ENCODE measurements at places on chromosomes 3 and 15.

DNA sequence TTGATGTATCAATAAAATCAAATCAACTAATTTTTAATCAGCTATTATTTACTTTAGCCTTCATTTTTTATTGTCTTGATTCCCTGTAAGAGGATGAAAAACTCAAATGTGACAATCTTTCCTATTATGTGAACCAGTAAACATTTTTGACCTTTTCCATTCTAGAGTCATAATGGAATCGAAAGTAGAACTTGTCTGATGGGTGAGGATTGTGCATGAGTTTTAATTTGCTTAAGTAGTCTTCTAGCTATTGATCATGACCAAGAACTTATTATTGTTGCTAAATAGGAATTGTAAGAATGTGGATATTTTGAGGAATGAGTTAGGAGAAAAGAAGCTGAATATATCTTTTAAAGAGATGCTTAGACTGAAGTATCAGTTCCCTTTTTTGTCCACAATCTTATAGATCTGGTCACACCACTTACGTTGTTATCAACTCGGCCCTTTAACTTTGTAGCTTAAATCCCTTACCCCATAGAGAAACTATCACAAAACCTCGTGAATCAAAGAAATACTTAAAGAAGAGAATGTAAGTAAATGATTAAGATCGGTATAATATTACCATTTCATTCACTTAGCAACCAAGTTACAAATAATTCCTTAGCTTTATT, 147.3 kb downstream of the TP63 start:
- no peak for DNase-seq

DNA sequence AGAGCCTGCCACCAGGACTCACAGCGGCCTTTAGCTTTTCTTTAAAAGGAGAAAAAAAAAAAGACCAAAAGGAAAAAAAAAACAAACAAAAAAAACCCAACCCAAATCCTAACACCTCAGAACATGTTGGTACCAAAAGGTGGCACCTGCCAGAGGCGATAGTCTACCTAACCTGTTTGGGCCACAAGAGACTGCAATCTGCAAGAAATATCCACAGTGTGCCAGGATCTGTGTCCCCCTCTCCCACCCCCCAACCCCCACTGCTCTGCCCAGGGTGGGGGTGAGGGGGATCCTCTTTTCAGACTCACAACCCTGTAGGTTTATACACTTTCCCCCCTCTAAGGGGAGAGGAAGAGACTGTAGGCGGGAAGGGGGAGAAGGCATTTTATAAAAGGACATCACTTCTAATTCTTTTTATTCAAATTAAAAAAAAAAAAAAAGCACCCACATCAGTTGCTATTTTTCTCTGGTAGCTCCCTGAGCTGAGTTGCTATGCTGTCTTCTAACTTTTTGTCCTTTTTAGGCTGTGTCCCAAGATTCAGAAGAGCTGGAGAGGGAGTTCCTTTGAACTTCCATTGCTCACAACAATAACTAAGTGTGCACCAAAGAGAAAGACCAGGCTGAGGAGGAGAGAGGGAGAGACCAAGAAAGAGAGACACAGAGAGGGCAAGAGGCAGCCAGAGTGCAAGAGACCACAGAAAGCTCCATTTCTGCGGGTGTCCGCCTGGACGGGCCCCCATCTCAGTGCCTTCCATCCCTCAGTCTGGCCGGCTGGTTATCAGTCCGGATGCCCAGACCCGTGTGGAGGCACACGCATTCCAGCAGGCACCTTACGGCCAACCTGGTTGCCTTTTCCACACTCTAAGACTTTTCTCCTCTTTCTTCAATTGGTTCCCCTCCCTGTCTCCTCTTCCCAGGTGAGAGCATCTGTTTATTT, 48.9 kb downstream of the TLE3 start:
- DNase-seq, result no peak

DNA sequence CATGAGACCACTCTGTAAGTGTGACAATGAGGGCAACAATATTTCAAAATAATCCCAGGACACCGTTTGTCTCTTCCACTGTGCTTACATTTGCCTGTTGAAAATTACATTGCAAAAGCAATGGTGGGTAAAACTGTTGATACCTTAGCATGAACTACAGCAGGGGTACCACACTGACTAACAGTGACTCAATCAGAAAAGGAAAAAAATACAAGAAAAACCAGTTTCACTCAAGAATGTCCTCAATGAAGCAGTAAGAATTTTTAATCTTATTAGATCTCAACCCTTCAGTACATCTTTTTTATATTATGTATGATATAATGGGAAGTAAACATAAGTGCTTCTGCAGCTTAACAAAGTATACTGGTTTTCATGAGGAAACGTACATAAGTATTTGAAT, 1.6 kb upstream of the CCDC54 start:
- no peak for DNase-seq

DNA sequence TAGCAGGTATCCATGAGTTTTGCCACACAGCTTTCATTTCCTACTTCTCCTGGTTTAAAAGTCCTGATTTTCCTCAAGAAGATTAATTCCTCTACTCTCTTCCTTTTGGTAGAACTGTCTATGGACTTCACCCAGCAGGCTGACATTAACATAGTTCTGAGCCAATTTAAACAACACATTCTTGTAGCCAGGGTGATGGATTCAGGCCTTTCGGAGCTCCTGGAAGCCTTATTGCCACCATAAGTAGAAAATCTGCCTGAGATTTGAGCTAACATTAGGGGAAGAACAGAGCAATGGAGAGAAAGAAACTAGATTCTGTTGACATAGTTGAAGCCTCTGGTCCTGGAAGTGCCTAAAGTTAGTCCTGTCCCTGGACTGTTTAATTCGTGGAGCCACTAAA, 449.8 kb downstream of the TAFA4 start:
- no peak for DNase-seq

GRCh38 chr3:192850451-192850981, 67.1 kb downstream of the MB21D2 start:
- DNase-seq, result no peak

- DNase-seq, result no peak
Measured at GRCh38 chr3:100682854-100683760, 26.2 kb upstream of the TFG start.

- DNase-seq, result no peak
Measured at GRCh38 chr3:111509308-111509707, 32.7 kb upstream of the CD96 start.

DNA sequence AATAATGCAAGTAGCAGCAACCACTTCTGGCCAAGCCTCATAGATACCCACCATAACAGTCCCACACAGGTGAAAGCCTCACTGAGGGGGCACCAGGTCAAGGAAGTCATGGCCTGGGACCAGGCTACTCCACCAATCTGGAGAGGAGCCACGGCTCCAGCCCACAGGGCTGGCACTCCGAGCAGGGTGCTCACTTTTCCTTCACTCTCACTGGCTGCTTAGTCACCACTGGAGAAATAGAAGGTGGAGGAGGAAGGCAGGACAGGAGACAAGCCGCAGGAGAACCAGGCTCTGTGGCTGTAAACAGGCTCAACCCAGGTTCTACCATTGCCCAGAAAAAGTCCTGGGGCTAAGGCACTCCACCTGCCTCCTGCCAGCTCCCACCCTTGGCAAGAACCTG, 1.2 kb downstream of the USP19 start:
- no peak for DNase-seq

DNA sequence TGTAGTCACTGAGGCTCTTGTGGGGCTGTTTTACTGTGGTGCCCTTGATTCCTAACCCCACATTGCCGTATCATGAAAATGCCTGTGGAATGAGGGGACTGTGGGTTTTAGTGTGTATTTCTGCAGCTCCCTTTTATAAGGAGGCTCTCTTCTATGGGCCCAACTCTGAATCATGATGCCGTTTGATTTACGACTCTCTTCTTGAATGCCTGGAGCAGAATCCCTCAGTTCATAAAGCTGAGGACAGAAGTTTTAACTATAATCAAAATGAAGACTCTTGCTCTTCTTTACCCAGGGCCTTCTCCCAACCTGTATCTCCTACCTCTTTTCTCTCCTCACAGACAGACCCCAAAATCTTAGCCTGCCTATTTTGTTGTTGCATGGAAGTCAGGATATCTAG, 109.5 kb downstream of the RARB start:
- DNase-seq, result no peak

- no peak for DNase-seq
Measured at GRCh38 chr3:44329946-44330345, 8.6 kb upstream of the TCAIM start.

DNA sequence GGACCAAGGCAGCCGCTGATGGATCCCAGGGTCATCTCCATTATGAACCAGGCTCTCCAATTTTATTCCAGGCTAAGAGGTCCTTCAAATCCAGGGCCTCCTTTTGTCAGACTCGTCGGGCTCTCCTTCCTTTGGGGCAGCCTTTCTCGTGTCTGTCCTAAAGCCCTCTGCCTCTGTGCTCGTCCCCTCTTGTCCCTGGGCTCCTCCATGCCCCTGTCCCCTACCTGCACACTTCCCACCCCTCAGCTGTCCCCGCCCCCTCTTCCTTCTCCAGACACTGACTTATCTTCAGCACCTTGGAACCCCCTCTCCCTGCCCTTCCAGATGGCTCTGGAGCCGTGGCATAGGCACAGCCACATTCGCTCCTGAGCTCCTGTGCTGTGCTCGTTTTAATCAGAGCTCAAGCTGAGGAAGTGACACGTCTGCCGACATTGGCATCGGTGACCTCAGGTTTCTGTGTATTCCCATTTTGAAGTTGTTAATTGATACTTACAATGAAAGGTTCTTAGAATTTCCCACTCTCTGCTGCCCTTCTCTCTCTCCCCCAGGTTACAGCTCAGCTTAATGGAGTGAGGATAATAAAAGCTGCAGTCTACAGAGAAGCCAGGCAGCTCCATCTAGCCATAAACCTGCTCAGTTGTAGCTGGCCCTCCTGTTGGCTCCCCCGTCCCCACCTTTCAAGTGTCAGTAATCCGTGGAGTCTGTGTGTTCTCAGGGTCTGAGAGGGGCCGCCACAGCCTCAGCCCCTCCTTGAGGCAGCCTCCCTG, 51.1 kb upstream of the SEC22A start:
- no peak for DNase-seq

GRCh38 chr3:46713898-46714552, 3.6 kb downstream of the PRSS50 start:
- no peak for DNase-seq

GRCh38 chr3:178341636-178342035, 194.6 kb upstream of the KCNMB2 start:
- DNase-seq, result no peak

DNA sequence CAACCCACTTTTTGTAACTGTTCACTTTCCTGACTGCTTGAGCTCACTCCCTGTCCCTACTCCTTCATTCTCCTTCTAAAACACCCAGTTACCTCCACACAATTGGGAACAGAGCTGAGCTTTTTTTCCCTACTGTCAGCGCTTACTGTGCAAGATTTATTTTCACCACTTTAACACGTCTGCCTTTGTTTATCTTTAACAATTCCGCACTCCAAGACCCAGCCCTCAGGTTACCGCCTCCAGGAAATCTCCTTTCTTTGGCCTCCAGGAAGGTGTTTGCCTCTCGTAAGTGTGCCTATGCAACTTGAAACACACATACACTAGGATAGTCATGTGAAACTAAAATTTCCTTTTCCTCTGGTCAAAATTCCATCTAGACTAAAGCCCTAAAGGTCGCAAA, 271.9 kb upstream of the TPRG1 start:
- DNase-seq, result no peak

- DNase-seq, result no peak
Measured at GRCh38 chr3:24401090-24401810, 93.4 kb downstream of the THRB start.

DNA sequence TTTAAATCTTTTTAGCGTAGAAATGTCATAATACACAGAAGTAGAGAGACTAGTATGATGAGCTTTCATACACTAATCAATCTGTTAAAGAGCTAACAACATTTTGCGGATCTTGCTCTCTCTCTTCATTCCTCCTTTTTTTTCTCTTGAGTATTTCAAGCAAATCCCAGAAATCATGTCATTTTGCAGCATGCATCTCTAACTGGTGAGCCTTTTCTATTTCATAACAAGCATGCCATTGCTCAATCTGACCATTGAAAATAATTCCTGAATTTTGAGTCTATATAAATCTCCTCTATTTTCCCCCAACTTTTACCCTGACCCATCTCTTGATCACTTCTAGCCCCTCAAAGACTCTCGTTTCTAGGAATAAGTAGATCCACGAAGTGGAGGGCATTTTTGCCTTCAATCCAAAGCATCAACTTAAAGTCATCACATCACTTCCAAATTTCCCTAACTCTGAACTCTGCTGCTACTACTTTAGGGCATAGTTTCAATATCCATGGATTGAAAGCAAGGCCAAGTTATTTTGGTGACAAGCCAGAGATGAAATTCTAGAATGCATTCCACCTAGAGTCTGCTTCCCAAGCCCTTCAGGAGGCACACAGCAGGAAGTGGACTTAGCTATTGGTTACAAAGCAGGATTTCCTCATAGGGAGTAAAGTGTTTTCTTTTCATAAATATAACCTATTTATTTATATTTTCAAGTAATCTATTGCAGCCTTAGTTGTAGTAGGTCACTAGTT, 253.5 kb upstream of the ZPLD1 start:
- no peak for DNase-seq

GRCh38 chr3:2495746-2496145, 397.1 kb downstream of the CNTN4 start:
- no peak for DNase-seq

DNA sequence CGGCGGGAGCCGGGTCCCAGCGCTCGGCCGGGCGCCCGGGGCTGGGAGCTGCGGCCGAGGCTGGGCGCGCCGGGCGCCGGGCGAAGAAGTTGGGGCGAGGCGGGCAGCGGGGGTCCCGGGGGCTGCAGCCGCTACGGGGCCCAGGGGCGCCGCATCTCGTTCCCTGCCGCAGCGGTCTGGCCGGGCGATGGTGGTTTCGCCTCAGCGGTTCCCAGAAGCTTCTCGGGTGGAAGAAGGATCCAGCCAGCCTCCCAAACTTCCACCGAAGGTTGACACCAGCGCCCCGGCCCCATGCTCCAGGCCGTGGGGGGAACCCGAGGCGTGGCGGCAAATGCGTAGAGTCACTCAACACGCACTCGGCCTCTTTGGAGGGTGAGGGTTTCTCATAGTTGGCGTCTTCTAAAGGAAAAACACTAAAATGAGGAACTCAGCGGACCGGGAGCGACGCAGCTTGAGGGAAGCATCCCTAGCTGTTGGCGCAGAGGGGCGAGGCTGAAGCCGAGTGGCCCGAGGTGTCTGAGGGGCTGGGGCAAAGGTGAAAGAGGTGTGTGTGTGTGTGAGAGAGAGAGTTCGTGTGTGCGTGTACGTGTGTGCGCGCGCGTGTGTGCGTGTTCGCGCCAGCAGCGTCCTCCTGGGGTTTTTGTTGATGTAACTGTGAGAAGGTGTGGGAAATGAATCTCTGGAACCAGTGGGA, 940 bp downstream of the BOC start:
- DNase-seq, result no peak

- DNase-seq, result no peak
Measured at GRCh38 chr3:62597491-62597890, 224.1 kb upstream of the FEZF2 start.

- no peak for DNase-seq
Measured at GRCh38 chr15:77732514-77733335, 100.0 kb upstream of the LINGO1 start.

DNA sequence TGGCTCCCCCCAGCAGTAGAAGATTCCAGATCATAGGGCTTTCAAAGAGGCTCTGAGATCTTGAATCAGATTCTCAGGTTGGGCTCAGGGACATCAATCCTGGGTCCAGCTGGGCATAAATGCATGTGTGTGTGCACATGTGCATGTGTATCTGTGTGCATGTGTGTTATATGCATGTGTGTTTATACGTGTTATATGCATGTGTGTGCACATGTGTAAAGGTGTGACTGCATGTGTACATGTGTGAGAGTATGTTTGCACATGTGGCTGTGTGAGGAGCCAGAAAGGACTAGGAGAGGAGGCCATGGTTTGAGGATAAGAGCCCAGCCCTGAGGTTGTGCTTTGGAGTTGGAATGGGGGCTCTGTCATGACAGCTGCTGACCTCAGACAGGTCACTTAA, 1.8 kb upstream of the MAPKAPK3 start:
- DNase-seq, result no peak

All from activated CD4-positive, alpha-beta T cell treated with anti-CD3 and anti-CD28 coated beads, Interleukin-2, amount 50 U/mL, for 1 hour (primary cell).